Activated CD4-positive, alpha-beta T cell treated with anti-CD3 and anti-CD28 coated beads, Interleukin-2, amount 50 U/mL, for 1 hour (primary cell): ENCODE measurements at places on chromosomes 4 and X.

DNA sequence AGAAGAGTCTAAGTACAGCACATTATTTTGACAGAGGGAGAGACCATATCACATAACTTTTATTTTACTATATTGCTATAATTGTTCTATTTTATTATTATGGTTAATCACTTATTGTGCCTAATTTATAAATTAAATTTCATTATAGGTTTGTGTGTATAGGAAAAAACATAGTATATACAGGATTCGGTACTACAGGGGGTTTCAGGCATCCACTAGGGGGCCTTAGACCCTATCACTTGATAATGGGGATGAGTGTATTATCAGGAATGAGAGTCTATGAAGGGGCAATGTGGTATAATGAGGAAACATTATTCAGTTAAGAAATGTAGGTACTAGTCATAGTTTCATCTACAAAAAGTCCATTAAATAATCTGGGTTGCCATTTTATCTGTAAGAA lies 833.1 kb downstream of the C4orf33 start:
- no peak for DNase-seq

GRCh38 chrX:154784149-154784995 lies 20.9 kb downstream of the MPP1 start:
- no peak for DNase-seq

- DNase-seq, result no peak
Measured at GRCh38 chr4:132809298-132810032, 339.6 kb upstream of the PCDH10 start.

DNA sequence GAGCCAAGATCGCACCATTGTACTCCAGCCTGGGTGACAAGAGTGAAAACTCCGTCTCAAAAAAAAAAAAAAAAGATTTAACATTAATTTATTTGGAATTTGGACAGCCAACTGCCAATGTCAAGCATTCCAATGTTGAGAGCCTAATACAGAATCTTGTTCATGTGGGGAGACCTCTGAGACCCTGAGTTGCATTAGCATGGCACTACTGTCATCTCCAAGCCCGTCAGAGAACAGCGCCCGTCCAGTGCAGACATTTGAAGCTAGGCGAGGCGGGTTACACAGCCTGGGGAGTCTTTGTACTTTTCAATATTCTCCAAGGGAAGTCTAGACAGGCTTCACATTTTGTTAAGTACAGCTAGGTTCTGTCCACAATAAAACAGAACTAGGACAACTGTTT lies 126.7 kb downstream of the CHRNA9 start:
- no peak for DNase-seq

DNA sequence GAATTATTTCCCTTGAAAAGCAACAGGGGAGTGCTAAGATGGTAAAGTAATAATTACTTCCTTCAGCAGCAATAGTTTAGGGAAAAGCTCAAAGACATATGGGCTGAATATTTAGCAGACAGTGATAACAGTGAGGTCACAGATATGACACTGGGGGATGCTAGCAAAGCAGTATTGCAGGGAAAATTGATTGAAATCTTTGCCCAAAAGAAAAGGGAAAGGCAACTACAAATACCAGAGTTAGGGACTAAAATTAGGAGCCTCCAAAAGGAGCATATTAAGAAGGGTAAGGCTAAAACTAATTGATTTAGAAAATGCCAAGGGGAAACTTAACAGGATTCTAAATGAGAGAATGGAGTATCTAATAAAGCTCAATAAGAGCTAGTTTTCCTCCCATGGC lies 1191.3 kb upstream of the TENM3 start:
- DNase-seq, result no peak

GRCh38 chr4:98993419-98994071 lies 2.0 kb upstream of the METAP1 start:
- DNase-seq, result no peak

DNA sequence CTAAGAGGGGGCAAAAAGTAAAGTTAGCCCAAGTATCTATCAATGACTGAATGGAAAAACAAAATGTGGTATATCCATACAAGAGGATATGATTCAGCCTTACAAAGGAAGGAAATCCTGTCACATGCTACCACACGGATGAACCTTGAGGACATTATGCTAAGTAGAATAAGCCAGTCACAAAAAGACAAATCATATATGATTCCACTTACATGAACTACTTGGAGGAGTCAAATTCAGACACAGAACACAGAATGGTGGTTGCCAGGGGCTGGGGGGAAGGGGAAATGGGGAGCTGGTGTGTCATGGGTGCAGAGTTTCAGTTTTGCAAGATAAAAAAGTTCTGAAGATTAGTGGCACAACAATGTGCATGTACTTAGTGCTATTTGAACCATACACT lies 101.8 kb downstream of the SH3KBP1 start:
- no peak for DNase-seq

DNA sequence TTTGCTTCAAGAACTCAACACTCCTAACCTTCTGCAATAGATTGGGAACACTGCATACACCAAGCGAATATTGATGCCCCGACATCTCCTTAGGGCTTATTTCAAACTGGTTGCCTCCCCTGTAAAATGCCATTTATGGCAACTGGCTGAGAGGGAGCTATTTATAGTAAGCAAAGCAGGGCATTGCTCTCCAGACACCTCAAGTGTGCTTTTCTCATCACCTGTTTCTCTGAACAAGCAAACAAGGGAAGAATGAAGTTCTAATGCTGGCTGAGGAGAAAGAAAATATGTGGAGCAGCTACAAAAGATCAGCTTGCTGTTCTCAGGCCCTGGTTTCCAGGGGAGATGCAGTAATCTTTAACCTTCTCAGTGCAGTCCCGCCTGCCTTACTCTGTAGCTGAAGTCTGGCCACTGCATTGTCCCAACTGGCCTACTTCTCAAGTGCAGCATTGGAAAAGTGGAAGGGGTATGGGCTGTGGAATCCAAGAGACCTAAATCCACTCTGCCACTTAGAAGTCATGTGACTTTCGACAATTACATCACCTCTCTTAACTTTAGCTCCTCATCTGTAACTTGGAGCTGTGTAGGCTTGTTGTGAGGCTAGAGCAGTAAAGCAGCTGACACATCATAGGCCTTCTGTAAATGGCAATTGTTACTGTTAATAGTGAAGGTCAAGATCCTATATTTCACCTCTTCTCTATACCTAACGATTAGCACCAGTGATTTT lies 47.9 kb upstream of the FGF13 start:
- DNase-seq, result no peak

DNA sequence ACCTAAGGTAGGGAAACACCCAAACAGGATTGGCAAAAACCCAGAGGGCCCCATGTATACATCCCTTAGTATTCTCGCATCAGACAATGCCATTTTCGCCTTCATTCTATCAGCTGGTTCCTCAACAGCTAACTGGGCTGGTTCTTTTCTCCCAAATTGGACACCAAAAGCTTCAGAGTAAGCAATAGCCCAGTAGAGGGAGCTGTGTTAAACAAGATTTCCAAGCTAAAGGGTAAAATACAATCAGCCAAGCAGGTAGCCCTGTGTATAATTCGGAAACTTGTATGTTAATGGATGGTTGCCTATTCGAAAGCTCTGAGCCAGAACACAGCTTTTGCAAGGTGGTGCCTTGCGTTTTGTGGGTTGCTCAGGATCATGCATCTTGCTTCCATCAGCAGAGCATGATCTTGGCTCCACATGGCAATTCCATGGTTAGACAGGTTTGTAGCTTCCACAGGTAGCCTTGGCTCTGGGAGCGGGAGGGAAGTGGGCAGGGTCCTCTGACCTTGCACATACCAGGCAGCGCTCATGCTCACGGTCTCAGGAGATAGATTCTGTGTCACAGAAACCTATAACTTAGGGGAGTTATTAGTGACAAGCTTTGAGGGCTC lies 115.2 kb upstream of the LNX1 start:
- no peak for DNase-seq

GRCh38 chr4:147933779-147934178 lies 201.9 kb downstream of the ARHGAP10 start:
- no peak for DNase-seq

- DNase-seq, result no peak
Measured at GRCh38 chr4:98994474-98995182, 893 bp upstream of the METAP1 start.

DNA sequence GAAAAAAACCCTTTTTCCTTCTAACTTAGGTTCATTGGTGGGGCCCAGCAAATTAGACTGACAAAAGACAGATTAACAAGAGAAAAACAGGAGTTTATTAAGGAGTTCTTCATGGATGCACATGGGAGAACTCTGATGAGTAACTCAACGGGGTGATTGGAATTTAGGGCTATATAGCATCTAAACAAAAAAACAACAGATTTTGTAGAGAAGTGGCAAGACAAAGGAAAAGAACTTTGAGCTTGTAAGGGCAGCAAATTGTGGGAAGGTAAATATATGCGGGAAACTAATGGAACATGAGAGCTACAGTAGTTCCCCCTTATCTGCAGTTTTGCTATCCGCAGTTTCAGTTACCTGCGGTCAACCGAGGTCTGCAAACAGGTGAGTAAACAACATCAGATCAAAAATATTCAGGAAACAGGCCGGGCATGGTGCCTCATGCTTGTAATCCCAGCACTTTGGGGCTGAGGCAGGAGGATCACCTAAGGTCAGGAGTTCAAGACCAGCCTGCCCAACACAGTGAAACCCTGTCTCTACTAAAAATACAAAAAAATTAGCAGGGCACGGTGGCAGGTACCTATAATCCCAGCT lies 573.6 kb downstream of the ADGRL3 start:
- no peak for DNase-seq

DNA sequence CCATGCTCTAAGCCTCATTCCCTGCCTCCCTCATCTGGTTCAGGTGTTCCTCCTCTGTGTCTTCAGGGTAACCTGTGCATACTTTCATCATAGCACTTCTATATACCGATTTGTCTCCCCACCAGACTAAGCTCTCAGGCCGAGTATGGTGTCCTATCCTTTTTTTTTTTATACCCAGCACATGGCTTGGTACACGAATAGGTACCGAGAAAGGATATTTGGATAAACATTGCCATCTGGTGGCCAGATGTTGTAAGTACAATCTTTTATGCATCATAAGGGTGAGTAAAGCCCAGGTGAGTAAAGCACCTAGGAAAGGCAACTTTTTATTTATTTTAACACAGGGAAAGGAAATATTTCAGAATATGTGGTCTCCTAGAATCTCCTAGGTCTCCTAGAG lies 68.4 kb downstream of the MID2 start:
- no peak for DNase-seq

GRCh38 chr4:67234296-67234695 lies 311.0 kb downstream of the CENPC start:
- no peak for DNase-seq

DNA sequence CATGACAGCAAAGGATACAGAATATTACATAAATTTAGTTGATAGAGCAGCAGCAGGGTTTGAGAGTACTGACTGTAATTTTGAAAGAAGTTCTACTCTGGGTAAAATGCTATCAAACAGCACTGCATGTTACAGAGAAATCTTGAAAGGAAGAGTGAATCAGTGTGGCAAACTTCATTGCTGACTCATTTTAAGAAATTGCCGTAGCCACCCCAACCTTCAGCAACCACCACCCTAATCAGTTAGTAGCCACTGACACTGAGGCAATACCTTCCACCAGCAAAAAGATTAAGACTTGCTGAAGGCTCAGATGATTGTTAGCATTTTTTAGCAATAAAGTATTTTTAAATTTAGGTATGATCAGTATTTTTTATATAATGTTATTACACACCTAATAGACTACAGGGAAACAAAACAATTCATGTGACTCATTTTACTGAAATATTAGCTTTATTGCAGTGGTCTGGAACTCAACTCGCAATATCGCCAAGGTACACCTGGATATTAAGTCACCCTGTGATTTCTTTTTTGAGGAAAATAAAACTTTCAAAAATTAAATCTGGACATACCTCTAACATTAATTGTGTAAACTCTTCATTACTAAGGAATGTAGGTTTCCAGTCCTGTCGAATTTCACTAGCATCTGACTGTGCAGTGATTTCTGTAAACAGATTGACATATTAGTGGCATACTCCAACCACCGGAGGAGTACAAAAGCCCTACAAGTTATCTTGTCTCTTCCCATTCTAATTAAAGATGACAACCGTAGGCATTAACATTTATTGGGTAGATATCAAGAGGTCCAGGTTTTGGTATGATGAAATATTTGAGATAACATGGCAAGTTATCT lies 71.1 kb downstream of the CLOCK start:
- DNase-seq, result no peak

- no peak for DNase-seq
Measured at GRCh38 chr4:159367781-159368080, 264.9 kb downstream of the RAPGEF2 start.

DNA sequence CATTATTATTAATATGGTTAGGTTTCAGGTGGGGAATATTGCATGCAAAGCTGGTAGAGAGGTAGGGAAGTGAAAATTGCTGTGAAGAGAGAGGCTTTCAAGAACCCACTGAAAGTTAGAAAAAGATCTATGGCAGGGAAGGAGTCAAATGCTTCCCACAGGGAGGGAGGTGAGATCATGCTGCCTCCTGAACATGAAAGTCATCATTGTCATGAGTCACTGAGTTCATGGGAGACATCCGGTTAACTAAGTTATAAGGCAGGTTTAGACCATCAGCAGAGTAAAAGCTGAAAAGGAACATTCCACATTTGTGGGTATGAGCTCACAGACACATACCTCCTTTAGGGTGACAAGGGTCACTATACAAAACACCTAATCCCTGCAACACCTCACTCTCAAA lies 16.2 kb downstream of the GATB start:
- no peak for DNase-seq

- no peak for DNase-seq
Measured at GRCh38 chr4:73055241-73055897, 14.1 kb downstream of the COX18 start.

GRCh38 chr4:92551616-92552015 lies 247.8 kb downstream of the GRID2 start:
- no peak for DNase-seq

DNA sequence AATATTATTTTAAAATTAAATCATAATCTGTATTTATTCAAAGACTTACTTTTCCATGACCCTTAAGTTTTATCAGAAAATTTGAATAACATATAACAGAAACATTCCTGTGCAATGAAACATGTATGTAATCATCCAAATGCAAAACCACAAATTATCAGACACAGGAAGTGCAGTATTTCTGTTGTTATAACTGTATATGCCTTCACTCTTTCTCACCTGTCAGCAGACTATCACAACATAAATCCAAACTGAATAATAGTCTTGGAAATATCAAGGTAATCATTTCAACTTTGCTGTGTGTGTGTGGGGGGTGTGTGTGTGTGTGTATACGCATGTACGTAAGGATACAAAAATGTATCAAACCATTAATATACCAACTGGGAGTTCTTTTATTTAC lies 285.9 kb downstream of the SLC7A11 start:
- no peak for DNase-seq

DNA sequence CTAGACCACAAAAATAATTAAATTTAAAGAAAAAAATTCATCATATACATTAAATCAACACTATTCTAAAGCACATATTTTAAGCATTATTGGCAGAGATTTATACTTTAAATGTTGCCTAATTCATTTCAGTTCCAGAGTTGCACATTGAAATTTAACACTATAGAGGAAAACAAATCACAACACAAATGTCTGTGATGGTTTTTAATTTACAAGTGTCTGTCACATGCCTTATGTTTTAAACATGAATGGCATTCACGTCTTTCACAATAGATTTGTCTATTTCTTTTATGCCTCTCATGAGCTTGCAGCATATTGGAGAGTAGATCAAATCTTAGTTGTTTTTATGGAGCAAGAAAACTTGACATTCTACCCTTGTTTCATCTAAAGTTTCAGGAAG lies 811.3 kb downstream of the NLGN4X start:
- no peak for DNase-seq
